Cardiac septum (tissue), 1 donor: ENCODE measurements at places on chromosomes 4 and X. TPM values are rescaled to one million over a fixed set of nuclear protein-coding genes. Genes with fewer than 3 reads are reported as not detected.

Gene SLITRK2
- total RNA-seq = 0.35 TPM

- DNase-seq = no peak
Observed at GRCh38 chr4:133390198-133390855, 241.2 kb downstream of the PCDH10 start.

Gene GPRASP2
- total RNA-seq = 17.7 TPM

DNA sequence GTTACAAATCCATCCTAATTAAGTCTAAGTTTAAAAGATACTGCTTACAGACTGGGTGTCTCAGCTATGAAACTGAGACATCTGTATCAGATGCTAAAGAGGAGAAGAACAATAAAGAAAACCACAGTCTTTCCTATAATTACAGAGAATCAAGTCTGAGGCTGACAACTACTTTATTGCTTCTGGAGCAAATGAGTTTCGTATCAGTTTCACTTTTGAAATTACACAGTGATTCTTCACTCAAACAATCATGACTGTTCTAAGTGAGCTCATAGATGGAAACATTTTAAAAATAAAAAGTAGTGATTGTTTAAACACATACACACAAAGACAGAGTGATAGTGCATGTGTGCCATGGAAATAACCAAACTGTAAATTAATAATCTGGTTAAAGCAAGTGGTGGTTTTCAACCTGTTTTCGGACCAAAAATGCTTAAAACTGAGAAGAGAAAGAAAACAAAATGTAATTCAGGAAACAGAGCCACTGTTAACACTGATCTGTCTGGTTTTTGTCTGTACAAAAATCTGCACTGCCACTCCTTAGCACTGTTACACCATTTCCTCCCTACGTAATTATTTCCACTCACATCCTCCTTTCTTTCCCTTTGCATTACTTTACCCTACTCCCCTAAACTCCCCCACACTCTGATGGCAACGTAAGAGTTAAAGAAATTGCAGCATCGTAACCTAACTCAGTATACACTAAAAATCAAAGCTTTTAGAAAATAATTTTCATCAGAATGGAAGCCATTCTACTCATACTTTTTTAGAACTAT, 12.5 kb downstream of the RFC1 start:
- no peak for DNase-seq

DNA sequence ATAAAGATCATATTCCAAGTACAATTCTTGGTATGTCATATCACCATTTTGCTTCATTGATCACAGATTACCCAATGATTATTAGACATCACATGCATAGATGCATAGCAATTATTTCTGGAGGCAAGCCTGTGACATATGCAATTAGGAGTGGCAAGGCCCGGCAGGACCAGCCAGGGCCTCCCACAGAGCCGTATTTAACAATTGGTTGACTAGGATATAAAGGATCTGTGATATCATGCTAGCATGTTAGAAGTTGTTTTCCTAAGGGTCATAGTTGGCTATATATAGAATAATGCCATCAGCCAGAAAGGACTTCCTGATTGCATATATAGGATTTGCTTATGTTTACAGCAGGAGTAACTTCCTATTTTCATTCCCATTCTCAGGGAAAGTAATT, 103.5 kb upstream of the OTUD4 start:
- no peak for DNase-seq

DNA sequence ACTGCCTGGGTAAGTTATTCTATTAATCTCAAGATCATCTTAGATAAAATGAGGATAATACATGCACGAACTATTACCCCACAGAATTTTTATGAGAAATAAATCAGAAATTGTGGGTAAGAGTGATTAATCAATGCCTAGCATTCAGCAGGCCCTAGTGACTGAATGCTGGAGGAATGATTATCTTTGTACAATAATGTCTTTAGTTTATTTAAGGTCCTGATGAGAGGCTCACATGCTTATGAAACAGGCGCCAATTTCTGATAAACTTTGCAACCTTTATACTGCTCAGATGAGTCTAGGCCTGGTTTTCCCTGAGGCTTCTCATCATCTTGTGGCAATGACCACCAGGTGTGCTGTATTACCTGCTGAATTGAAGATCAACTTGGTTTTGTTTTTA, 27.8 kb upstream of the BMP2K start:
- DNase-seq = no peak

Gene UBE2D3
- 239 TPM for total RNA-seq

- DNase-seq = no peak
Observed at GRCh38 chr4:26459054-26459755, 31.1 kb downstream of the CCKAR start.

Gene G3BP2
- 78.3 TPM for total RNA-seq

DNA sequence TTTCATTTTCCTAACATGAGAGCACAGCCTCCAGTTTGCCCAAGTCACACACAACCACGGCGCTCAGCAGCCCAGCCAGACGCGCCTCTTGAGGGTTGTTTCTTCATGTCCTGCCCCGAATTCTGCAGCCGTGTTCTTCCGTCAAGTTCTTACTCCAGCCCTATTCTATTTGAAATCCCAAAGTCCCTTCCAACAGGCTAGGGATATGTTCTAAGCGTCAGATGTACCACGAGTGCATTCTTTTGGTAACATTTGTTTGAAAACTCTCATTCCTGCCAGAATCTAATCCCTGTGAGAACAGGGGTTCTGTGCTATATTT, 23.1 kb downstream of the ACSL1 start:
- DNase-seq = no peak

DNA sequence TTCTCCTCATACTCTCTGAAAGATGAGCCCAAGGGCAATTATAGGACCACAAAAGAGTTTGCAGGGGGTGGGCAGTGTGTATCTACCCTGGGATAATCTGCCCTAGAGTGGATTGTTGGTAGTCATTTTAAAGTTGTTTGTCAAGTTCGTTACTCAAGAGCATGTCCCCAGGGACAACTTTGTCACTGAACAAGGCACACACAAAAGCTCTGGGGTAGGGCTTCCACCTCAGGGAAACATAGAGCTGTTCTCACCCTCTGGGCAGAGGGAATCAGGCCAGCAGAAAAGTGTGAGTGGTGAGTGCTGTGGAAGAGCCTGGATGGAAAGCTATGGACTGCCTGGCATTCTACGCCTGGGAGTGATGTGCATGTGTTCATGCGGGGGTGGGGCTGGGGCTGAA, 23.3 kb upstream of the LEF1 start:
- DNase-seq = no peak

Gene TEX11
- total RNA-seq = not detected

DNA sequence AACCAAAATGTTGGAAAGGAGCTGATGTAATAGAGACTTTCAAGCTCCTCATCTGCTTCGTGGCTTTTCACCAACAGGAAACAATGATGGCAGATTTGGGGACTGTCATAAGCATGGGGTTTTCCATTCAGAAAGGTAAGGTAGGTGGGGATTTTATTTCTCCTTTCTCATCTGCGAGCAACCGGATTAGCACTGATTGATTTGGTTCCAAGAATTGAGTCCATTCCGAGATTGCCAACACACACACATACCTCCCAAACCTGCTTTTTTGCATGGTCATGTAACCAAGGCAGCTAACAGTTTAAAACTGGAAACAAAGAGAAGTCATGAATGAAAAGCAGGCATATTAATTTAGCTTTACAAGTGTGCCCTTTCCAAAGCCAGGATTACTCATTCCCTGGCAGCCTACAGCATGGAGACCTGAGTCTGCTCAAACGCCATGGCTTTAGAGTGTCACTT, 63.0 kb upstream of the LNX1 start:
- DNase-seq = no peak

DNA sequence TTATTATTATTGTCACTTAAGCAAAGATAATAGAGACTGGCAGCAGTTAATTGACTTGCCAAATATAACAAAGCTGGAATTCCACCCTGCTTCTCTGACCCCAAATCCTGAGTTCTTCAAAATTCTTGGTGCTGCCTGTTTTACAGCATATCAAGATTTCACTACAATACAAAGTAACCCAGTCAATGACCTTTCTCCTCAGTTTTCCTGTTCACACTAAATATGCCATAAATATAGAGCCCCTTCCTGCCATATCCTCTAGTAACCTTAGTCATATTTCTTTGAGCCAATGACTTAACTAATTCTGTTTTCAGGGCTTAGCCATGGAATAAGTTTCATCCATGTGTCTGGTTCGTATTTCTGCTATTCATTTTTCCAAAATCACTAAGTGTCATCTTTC, 315.3 kb upstream of the HS3ST1 start:
- no peak for DNase-seq

Gene NUDT11
- not detected for total RNA-seq

Gene GLUD2
- 1.6 TPM for total RNA-seq

Gene DUSP21
- not detected for total RNA-seq

GRCh38 chr4:43126595-43126994, 234.1 kb downstream of the GRXCR1 start:
- no peak for DNase-seq

DNA sequence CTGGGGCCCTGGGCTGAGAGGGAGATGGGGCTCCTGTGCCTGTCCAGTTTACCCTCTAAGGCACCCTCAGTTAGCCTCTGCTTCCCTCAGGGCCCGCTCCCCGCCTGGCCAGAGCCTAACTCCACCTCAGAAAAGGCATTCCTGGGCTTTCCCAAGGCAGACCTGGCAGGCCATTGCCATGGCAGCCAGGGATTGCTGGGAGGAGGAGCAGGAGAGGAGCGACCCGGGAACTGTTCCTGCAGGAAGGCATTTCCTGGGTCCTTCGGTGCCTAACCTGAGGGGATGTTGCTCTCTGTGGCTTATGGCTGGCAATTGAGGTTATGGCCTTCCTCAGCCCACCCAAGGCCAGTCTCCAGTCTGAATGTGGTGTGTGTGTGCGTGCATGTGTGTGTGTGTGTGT, 131.3 kb downstream of the PJA1 start:
- DNase-seq = no peak

DNA sequence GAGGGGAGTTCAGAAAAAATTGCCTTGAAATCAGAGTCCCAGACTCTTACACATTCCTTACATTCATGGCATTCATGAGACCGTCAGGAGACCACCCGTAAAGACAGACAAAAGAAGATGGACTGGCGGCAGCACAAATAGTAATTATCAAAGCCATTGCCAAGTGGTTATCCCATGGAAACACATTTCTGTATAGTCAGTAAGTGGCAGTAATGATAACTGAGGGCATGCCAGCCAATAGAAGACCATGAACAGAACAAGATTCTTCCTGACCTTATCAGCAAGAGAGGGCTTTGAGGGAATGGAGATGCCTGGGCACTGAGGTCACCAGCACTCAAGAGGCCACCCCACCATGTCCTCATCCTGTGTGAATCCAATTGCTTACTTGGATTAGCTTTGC, 121.7 kb upstream of the HCCS start:
- DNase-seq = no peak

- DNase-seq = no peak
Observed at GRCh38 chrX:130245441-130245840, 23.3 kb downstream of the ZNF280C start.

DNA sequence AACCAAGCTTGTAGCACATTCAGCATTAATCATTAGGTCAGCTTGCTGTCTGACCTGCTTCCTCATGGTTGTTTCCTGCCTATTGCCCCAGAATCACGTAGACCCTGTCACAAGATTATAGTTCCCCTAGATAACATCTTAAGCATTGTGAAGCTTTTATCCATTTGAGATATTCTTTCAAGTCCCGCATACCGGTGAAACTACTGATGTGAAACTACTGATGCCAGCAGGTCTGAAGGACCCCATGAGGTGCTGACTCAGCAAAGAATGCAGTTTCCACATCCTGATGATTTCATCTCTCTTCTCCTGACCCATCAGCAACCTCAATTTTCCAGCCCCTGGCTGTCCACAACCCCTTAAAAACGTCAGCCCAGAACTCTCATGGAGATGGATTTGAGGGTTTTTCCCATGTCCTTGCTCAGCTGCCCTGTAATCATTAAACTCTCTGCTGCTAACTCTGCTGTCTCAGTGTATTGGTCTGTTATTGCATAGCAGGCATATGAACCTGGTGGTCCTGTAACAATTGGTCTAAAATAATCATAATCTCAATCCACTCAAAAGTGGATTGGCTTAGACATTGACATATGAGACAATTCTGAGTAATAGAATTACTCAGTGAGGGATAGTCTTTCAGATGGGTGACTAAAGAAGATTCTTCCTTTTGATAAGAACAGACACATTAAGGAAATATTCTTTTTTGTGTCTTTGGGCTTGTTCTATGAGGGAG, 26.3 kb upstream of the UBA6 start:
- no peak for DNase-seq

Gene ACOT9
- total RNA-seq = 72.6 TPM

DNA sequence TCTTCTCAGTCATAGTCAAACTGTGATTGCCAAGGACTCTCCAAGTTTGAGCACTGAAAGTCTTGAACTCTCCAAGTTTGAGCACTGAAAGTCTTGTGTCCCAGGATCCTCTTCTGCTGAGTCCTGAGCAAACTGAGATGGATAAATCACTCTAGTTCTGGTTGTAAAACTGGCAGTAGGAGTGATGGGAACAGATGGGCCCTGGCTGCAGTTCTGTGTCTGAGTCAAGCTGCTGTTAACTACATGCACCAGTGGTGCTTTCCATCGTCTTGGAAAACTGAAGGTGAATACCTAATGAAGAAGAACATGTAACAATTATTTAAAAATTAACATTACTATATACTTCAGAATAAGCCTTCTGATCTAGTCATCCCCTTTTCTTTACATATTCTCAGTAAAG, 27.6 kb upstream of the KCNIP4 start:
- no peak for DNase-seq

DNA sequence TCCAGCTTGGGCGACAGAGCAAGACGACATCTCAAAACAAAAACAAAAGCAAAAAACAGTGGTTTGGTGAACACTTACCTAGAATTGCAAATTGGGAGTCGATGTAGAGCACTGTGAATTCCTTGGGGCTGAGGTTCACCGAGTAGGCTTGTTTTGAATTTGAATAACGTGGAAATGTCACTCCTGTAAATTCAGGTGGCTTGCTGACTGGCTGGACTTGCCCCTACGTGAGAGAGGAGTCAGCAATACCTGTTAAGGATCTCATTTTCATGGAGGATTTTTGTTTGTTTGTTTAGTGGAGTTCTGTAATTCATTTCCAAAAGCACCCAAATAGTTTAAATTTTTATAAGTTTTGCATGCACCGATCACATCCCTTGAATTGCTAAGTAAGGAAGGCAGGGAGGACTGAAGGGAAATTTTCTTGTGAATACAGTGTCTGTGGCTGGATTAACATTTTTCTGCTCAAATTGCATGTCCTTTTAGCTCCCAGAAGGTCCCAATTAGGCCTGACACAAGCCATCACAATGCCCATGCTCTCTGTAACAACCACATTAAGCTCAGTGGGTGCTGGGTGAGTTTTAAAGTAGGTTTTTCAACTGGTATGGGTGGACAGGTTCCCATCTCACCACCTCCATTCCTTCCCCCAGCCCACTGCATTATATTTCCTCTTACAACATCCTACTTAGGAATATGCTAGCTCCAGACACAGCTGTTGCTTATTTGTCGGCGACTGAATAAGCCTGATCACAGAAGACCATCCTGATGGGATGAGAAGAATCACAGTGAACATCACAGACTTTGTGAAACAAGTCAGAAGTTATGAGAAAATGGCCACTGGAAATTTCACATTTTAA, 58.5 kb upstream of the TTC29 start:
- DNase-seq = no peak

Gene H2BW2
- not detected for total RNA-seq

GRCh38 chr4:21811565-21811964, 137.0 kb downstream of the KCNIP4 start:
- no peak for DNase-seq
